ENCODE measurements at places on chromosomes 13 and 19. TPM values are rescaled to one million over a fixed set of nuclear protein-coding genes. Genes with fewer than 3 reads are reported as not detected.

Gene RUBCNL
- polyA plus RNA-seq, result 1.9 TPM

- no peak for DNase-seq
Measured at GRCh38 chr13:75365724-75366173, 116.2 kb downstream of the TBC1D4 start.

DNA sequence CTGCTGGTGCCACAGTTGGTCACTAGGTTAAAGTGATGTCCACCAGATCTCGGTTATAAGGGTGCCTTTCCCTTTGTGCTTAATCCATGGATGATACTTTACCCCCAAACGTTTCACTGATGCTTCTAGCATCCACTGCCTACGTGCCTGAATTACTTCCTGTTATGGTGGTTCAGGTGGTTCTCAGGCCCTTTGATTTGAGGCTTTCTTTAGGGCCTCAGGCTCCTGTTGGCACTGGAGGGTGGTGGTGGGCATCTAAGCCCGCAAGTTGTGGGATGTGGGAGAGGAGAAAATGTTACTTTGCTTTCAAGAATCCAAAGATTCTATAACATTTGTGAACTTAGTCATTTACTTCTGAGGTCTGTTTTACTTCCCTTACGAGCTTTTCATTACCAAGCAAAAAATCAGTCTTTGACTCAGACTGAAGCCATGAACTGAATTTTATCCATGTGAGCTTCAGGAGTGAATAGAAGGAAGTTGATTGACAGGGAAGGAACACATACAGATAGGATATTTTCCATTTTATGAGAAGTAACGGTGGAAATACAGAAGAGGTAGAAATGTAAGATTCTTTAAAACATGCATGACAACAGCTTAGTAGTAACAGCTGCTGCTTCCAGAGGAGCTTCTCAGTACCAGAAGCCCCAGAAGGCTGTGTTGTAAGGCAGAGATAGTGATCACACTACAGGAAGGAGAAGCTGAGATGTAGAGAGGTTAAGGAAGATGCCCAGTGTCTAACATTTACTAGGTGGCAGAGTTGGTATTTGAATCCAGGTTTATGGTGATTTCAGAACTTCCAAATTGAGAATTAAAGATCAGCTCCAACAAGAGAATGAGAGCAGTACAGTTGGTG, 65.0 kb downstream of the ARHGEF7 start:
- no peak for DNase-seq

- DNase-seq, result no peak
Measured at GRCh38 chr13:20270163-20270865, 38.2 kb upstream of the GJB6 start.
